ENCODE measurements at places on chromosomes 2 and 18.

GRCh38 chr18:22467760-22468553, 50.2 kb upstream of the CTAGE1 start:
- DNase-seq: peak; percentile 82
- no peak overlapping the region for H3K4me3 ChIP-seq
- peaks cover 61% of the 10 kb centered on the region for H3K4me1 ChIP-seq
- peak overlapping the region; percentile 78 for H3K27ac ChIP-seq
- H3K27me3 ChIP-seq: no peaks in the 10 kb centered on the region

GRCh38 chr2:96239091-96239490, 26.7 kb downstream of the TMEM127 start:
- peaks cover 10% of the 10 kb centered on the region for H3K36me3 ChIP-seq
- H3K4me1 ChIP-seq: no peaks in the 10 kb centered on the region
- no peaks in the 10 kb centered on the region for H3K27me3 ChIP-seq
- no peak overlapping the region for H3K4me3 ChIP-seq
- no peak overlapping the region for H3K27ac ChIP-seq
- no peak for DNase-seq

GRCh38 chr2:44926957-44927356, 14.5 kb upstream of the SIX3 start:
- no peak for DNase-seq
- H3K27me3 ChIP-seq: peaks cover 5% of the 10 kb centered on the region
- H3K27ac ChIP-seq: no peak overlapping the region
- H3K36me3 ChIP-seq: no peaks in the 10 kb centered on the region
- no peaks in the 10 kb centered on the region for H3K4me1 ChIP-seq

DNA sequence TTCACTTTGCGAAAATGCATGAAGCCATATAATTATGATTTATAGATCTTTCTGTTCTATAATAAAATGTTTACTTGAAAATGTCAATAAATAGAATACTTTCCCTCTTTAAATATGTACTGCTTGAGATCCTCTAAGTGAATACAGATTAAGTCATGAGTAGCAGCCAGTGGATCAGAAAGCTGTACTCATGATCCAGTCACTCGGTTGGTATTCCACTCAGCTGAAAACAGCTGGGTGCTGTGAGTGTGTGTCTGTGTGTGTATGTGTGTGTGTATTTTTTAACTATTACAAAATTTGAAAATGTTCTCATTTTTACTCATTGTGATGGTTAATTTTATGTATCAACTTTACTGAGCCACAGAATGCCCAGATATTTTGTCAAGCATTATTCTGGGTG, 141.6 kb upstream of the CYP26B1 start:
- H3K27ac ChIP-seq: no peak overlapping the region
- H3K27me3 ChIP-seq: no peaks in the 10 kb centered on the region
- no peak for DNase-seq
- H3K4me3 ChIP-seq: no peak overlapping the region

DNA sequence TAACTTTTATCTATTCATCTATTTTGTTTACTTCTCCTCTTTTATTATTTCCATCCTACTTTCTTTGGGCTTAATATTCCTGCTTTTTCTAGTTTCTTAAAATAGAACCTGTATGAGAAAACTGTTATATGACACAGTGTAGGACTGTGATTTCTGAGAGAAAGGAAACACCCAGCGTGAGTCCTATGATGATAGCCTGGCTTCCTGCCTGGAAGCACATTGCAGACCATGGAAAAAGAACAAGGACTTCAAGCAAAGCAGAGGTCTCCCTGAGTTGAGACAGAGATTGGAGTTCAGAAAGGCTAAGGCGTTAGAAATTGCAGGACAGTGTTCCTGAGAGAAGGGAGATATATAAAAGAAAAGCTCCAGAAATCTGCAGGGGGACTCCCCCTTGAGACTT, 7.8 kb downstream of the RBM44 start:
- no peak for DNase-seq
- H3K4me3 ChIP-seq: no peak overlapping the region
- no peaks in the 10 kb centered on the region for H3K36me3 ChIP-seq
- no peaks in the 10 kb centered on the region for H3K4me1 ChIP-seq
- H3K27ac ChIP-seq: no peak overlapping the region
- H3K27me3 ChIP-seq: no peaks in the 10 kb centered on the region
